GM23248 (cell line): ENCODE measurements at places on chromosomes 2 and 18.
A peak's percentile ranks its signal among the peaks of the same experiment; 100 is the strongest.

- H3K27ac ChIP-seq: no peak overlapping the region
- H3K27me3 ChIP-seq: no peaks in the 10 kb centered on the region; the same call in 1 of the 2 replicates
- no peak overlapping the region for H3K4me3 ChIP-seq
Measured at GRCh38 chr2:136132825-136133155, 14.8 kb upstream of the CXCR4 start.

- no peak for DNase-seq
- H3K27me3 ChIP-seq: peaks cover 4% of the 10 kb centered on the region; the same call in 1 of the 2 replicates
- no peaks in the 10 kb centered on the region for H3K4me1 ChIP-seq
- H3K27ac ChIP-seq: no peak overlapping the region
Measured at GRCh38 chr2:239456940-239457339, 56.1 kb upstream of the HDAC4 start.

- no peak overlapping the region for H3K27ac ChIP-seq
- no peaks in the 10 kb centered on the region for H3K4me1 ChIP-seq
- H3K36me3 ChIP-seq: no peaks in the 10 kb centered on the region
- H3K4me3 ChIP-seq: no peak overlapping the region
Measured at GRCh38 chr2:16713011-16713423, 47.4 kb upstream of the CYRIA start.

GRCh38 chr2:37891846-37892435 is 33.1 kb upstream of the RMDN2 start:
- DNase-seq: no peak
- no peaks in the 10 kb centered on the region for H3K36me3 ChIP-seq
- H3K27ac ChIP-seq: no peak overlapping the region
- H3K4me1 ChIP-seq: peaks cover 26% of the 10 kb centered on the region
- no peaks in the 10 kb centered on the region for H3K27me3 ChIP-seq

DNA sequence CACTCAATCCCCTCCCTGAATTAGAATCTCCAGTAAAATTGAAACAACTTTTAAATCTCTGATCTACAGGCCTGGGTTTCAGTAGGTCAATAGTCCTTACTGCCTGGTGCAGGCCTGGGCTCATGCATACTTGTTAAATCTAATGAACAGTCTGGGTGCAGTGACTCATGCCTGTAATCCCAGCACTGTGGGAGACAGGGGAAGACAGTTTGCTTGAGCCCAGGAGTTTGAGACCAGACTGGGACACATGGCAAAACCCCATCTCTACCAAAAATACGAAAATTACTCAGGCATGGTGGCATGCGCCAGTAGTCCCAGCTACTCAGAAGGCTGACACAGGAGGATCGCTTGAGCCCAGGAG is 94.7 kb upstream of the SP3 start:
- H3K4me3 ChIP-seq: no peak overlapping the region
- 0 out of 2 replicates have a peak, but pooled peaks cover 9% of the 10 kb centered on the region for H3K4me1 ChIP-seq
- H3K27me3 ChIP-seq: no peaks in the 10 kb centered on the region
- peak; percentile 57 for DNase-seq

DNA sequence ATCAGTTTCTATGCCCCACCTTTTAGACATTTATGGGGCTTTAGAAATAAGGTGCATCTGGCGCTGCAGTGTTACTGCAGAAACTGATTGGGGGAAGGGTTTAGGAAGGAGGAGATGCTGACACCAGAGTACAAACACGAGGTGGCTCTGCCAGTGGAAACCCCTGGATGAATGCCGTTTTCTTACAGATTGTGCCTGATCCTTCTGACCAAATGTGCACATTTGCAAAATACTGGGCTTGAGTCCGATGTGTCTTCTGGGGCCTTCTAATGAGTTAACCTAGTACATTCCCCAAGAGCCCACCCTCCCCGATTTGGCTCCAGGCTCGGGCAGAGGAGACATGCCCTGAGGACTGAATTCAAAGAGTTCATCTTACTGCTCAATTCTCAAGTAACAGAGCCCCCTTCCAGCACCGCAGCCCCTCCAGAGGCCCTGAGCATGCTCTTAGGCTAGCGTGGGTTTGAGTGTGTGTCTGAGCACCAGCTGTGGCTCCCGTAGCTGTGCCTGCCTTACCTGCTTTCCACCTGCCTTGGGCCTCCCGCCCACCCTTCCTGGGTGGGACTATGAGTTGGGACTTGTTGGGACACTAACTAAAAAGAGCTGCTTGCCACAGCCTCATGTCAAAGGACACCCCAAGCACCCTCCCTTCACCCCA is 116.7 kb upstream of the COPS8 start:
- no peaks in the 10 kb centered on the region for H3K36me3 ChIP-seq
- DNase-seq: no peak
- H3K4me3 ChIP-seq: no peak overlapping the region
- peaks cover 15% of the 10 kb centered on the region for H3K4me1 ChIP-seq

- H3K27me3 ChIP-seq: no peaks in the 10 kb centered on the region
- DNase-seq: no peak
- no peak overlapping the region for H3K4me3 ChIP-seq
- H3K4me1 ChIP-seq: no peaks in the 10 kb centered on the region
- no peak overlapping the region for H3K27ac ChIP-seq
Measured at GRCh38 chr2:236113948-236114347, 54.2 kb downstream of the GBX2 start.
